Aorta (tissue), 5 donors: ENCODE measurements at places on chromosomes 16 and 17. TPM values are rescaled to one million over a fixed set of nuclear protein-coding genes. Genes with fewer than 3 reads are reported as not detected.

Gene PRR11
- total RNA-seq = 0.62 TPM

DNA sequence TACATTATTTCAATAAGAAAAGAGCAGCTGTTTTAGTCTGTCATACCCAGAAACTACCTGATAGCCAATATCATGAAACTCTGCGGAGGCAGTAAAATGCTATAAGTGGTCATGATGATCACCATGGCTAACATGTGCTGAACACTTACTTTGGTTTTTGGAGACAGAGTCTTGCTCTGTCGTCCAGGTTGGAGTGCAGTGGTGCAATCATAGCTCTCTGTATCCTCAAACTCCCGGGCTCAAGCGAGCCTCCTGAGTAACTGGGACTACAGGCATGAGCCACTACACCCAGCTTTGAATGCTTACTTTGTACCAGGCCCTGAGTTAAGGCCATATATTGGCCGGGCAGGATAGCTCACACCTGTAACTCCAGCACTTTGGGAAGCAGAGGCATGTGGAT is 101.2 kb upstream of the DHX40 start:
- DNase-seq = no peak

DNA sequence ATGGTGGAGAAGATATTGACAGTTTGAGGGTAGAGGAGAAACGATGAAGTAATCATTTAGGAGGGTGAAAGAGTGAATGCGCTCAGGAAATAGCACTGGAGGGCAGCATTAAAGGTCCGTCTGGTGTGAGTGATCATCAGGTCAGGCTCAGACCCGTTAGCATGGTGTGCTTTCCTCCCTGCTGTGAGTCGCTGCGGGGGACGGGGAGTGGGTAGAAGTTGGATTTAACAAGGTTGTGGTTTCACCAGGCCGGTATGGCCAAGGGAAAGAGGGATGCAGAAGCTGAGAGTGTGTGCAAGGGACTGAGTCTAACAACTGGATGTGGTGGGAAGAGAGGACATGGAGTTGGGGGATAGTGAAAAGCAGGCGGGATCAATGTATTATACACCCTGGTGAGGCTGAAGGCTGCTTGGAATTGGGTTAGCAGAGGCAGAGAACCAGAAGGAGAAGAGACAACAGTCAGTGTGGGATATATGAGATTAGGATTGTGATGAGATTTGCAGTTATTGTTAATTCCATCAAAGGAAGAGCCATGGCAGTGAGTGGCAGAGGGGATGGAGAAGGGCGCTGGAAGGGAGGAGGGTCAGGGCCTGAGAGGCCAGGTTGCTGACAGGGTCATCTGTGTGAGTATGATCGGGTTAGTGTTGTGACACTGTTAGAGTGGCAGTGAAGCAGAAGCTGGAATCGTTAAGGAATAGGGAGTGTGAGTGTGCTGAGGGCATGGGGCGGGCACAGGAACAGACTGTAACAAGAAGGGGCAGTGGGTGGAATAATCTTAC is 59.0 kb upstream of the TBX2 start:
- DNase-seq = no peak

GRCh38 chr16:66936462-66936861 is 1.1 kb downstream of the CES2 start:
- DNase-seq = no peak

DNA sequence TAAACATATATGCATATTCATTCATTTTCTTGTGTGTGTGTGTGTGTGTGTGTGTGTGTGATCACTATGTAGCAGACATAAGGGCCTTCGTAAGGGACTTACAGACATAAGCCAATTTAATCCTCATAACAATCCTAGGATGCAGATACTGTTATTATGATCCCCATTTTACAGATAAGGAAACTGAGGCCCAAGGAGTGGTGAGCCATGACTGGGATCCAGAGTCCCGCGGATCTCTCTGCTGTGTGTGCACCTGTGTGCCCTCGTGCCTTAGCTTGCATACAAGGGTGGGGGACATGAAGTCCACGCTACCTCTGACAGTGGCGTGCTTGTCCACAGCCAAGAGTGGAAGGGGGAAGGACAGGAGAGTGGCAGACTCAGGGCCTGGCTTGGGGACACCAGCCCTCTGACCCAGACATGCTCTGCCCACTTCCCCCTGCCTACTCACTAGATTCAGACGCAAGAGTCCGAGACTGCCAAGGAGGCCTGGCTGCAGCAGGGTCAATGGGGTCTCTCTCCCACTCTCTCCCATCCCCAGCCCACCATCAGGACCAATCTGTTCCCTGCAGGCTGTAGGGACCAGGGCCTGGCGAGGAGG is 9.8 kb upstream of the SMTNL2 start:
- no peak for DNase-seq

DNA sequence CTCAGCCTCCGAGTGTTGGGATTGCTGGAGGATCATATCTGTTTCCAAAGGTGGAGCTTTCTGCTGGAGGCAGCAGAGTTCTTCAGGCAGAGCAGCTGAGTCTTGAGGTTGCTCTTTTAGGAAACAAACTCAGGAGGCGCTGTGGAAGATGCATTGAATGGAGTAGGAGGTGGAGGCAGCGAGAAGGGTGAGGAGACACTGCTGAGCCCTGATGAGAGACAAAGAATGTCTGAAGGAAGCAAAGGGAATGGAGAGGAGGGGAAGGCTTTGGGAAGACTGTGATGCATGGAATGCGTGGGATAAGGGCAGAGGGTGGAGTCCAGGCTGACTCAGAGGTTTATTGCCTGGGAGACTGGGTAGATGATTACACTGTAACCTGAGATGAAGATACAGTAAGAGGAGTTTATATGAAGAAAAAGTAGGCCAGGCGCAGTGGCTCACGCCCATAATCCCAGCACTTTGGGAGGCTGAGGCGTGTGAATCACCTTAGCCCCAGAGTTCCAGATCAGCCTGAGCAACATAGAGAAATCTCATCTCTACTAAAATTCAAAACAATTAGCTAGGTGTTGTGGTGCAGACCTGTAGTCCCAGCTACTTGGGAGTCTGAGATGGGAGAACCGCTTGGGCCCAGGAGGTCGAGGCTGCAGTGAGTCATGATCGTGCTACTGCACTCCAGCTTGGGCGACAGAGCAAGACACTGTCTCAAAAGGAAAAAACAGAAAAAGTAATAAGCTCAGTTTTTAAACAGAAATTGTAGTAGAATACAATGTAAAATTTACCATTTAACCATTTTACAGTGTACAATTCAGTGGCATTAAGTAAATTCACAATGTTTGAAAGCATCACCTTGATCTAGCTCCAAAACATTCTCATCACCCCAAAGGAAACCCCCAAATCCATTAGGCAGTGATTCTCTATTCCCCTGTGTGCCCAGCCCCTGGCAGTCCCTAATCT is 17.8 kb upstream of the TMEM219 start:
- DNase-seq = peak; percentile 66

DNA sequence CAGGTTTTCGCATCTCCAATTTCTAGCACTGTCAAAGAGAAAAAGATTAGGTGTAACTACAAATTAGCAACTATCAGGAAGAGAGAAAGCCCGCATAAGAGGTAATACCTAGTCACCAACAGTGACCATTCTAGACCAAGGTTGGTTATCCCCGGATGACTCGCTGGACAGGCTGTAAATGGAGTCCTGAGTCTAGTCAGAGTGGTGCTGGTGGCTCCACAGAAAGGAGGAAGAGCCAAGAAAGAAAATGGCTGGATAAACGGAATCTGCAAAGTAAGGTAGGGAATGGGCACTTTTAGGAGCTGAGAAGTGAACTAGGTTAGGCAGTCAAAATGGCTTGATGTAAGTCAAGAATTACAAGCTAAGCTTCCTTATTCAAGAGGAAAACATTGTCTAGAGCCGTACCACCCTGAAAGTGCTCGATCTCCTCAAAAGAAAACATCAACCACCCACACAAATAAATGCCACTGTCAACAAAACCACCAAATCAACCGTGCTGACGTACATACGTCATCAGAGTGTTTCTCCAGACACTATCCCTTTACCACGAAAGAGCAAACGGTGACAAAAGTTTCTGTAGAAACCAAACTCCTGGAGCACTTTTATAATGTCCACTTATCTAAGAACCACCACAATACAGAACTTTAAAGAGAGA is 2.2 kb downstream of the GSPT1 start:
- no peak for DNase-seq
